Activated CD8-positive, alpha-beta memory T cell treated with anti-CD3 and anti-CD28 coated beads for 4 hours (primary cell): ENCODE measurements at places on chromosomes 7 and 10.

DNA sequence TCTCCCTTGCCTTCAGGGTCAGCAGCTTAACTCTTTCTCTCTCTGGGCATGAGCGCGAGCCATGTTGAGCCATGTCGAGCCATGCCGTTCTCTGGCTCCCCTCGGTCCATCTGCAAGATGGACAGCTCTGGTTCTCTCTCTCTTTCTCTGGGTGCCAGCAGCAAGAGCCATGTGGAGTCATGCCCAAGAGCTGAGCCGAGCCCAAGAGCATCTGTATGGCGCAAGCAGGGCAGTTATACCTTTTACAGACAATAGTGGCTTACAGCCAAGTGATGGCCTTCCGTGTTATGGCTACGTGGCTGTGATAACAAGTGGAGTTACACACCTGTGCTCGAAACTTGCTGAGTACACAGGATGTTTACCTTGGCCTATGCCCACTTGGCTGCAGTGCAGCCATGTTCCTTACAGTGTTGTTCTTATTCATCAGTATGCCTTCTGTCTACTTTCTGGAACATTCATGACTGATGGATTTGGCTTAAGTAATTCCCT, 327.7 kb downstream of the GLRX3 start:
- DNase-seq, result no peak

GRCh38 chr10:70457759-70458305, 16.4 kb upstream of the NODAL start:
- no peak for DNase-seq

DNA sequence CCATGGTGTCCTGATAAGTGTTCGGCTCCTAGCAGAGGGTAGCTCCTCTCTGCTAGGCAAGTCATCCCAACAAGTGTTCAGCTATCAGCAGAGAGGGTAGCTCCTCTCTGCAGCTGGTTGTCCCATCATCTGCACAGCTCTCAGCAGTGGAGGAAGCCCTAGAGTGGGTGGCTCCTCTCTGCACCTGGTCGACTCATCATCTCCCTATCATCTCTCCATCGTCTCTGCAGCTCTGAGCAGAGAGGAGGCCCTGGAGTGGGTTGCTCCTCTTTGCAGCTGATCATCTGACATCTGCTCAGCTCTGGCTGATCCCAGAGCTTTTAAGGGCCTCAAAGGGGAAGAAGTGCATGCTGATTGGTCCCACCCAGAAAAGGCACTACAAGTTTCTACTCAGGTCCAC, 199.9 kb upstream of the KMT2E start:
- no peak for DNase-seq

DNA sequence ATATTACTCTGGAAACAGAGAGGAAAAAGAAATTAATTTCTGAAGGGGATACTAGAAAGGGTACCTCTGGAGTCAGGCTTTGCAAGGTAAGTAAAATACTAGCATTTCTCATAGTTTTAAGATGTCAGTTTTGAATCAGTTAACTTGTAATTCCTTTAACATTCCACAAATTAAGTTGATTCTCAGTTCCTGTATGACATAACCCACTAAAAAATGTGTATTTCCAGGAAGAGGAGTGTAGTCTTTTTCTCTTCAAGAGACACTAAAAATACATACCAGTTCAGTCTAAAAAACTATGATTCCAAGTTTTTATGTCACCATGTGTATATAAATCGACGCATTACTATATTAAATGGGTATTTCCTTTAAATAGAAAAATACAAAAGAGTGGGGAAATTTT, 113.2 kb downstream of the CDK6 start:
- DNase-seq, result no peak

DNA sequence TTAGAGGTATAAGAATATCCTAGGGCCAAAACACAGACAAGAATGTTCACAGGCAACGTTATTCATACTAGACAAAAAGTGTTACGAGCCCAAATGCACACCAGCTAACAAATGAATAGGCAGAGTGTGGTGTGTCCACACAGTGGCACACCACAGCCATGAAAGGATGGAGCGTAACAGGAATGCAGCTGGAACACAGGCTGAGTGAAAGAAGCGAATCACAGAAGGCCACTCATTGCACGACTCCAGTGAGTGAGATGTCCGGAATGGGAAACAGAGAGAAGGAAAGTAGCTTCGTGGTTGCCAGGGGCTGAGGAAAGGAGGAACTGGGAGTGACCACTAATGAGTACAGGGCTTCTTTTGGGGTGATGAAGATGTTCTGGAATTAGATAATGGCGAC, 198.8 kb downstream of the TNS3 start:
- DNase-seq, result no peak

DNA sequence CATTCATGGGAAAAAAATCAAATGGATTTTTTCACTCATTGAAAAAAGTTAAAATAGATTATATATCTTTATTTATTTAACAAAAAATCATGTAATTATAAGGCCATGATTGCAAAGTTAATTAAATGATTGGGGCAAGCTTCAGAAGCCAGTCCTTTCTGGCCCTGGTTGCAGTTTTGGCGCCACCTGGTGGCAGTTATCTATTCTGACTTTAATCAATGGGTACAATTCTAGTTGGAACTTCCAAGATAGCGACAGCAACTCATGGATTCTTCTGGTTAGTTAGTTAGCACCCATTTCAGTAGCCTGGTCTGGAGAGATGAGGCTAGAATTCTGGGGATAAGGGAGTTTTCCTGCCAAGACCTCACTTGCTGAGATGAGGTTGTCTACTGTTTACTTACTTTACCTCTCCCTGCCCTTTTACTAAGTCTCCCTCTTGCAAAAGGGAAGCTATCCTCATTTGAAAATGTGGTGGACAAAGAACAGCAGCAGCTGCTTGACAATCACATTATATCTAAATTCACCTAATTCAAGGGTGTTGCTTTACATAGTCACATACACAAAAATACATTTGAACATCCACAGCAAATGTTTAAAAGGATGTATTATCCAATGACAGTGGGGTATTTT, 42.3 kb downstream of the NOC3L start:
- DNase-seq, result peak; percentile 26

GRCh38 chr10:129758207-129759021, 205.7 kb downstream of the EBF3 start:
- no peak for DNase-seq

DNA sequence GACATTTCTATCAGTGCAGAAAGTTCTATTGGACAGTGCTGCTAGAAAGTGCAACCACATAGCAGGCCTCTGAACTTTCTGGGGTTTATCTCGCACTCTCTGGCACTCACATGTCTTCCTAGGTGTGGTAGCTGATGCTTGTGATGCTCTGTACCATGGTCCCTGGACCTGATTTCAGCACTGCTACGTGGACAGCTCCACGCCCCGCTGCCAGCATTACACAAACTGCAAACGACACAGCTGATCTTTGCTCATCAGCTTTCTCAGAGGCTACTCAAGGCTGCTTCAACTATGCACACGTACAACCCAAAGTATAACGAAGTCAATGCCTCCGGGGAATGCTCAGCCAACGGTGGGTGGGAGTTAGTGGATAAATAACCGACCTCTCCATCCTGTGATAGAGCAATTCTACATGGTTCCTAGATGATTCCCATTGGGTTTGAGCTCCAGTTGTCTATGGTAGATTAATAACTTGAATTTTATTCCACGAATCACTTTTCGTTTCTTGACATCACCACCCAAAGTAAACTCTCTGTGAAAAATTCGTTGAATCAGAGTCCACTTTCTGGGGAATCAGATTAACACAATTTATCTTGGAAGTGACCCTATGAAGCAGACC, 302.5 kb downstream of the ACTR3B start:
- no peak for DNase-seq

- no peak for DNase-seq
These were observed 154.8 kb downstream of the ADAM12 start for GRCh38 chr10:126233182-126234148.

GRCh38 chr7:27156916-27157701, 634 bp upstream of the HOXA7 start:
- no peak for DNase-seq

DNA sequence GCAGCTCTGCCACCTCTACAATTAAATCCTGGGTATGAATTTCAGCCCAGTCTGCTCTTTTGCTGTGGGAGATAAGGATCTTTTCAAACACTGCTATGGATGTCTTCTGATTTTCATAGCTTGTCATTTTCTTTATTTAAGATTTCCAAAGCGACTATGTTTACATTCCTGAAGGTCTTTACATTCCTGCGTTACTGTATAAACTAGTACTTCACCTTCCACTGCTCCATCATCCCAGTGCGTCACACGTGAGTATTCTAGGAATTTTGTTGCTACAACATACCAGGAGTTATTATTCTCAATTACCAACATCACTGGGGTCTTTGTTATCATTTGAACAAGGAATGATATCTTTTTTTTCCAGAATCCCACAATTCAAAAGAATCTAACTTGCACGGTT, 944.7 kb downstream of the SORCS3 start:
- no peak for DNase-seq

- no peak for DNase-seq
These were observed 235.1 kb downstream of the ARHGAP21 start for GRCh38 chr10:24488631-24489030.

DNA sequence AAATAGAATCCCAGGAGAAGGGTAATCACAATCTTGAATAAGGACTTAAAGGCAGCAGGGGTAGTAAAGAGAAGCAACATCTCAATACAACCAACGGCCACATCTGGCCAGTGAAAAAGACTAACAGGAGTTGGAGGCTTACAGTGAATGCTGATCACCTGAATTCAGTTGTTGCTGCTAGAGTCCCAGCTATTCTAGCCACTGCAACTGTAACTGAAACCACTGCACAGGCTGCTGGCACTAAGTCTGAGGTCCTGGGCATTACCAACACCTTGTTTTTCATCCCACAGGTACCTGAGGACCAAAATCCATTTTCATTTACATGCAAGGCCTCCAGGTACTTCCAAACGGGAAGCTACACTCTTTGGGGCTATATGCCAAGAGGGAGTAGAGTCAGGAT, 44.4 kb downstream of the TPK1 start:
- DNase-seq, result no peak

- no peak for DNase-seq
These were observed 11.1 kb downstream of the WAC start for GRCh38 chr10:28544058-28544457.

- no peak for DNase-seq
These were observed 31.3 kb upstream of the NME8 start for GRCh38 chr7:37816922-37817590.

DNA sequence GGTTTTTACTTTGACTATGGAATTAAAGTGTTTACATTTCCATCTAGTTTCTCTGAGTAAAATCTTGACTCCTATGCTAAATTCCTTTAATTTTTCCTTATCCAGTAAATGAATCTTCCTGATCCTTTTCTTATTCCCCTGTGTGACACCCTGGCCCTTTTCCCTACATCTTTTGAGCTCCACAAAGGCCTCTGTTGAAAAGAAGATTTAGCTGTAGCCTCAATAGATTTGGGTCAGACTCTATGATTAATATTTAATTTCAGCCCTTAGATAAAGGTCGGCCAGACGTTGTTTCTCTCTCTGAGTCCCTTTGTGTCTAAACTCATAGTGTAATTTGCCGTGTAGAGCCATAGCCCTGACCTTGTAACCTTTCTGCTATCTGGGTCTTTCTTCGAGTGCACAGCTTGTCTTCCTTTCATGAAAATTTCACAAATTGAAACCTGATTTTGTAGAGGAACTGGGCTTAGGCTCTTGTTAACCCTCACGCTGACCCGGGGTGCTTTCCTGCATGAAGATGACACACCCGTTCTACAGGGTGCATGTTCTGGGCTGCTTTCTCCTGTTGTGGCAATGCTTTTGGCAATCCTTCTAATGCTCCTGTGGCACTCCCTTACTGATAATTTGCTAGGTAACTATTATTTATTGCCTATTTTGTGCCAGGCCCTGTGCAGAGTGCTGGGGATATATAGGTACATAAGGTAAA, 21.2 kb downstream of the LSMEM1 start:
- DNase-seq, result no peak

- no peak for DNase-seq
These were observed 166.0 kb upstream of the ANK3 start for GRCh38 chr10:60555700-60556099.

GRCh38 chr10:72682638-72683037, 9.3 kb upstream of the MCU start:
- DNase-seq, result no peak

DNA sequence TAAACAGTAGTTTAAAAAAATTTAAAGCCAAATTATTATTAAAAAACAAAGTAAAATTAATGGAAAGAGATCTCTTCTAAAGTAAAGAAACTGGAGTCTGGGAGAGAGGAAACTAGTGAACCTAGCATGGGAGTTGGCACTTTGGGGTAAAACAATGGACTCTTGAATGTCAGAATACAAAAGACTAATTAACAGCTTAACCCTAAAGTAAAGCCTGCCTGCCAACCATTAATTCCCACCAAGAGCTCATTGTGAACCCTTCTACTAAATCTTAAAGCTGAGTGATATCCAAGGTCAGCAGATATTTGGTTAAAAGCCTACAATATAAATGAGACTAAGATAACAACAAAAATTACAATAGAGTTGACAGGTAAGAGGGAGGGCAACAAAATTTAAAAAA, 36.5 kb downstream of the KMT2C start:
- no peak for DNase-seq

GRCh38 chr10:52378124-52378523, 64.0 kb downstream of the DKK1 start:
- no peak for DNase-seq

DNA sequence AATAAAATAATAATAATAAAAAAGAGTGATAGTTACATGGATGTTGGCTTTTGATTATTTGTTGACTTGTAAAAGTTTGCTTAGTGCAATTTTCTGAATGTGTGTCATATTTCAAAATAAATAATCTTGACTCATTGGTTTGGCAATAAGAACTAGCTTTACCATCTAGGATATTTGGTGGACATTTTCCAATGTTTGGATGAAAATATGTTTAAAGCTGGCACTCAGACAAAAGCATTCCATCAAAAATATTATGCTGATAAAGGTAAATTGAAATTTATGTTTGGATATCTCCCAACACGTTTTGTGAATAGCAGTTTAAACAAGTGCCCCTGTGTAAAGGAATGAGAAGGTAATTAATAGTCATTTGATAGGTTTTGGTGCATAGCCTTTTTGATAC, 62.5 kb upstream of the KCNMA1 start:
- no peak for DNase-seq

DNA sequence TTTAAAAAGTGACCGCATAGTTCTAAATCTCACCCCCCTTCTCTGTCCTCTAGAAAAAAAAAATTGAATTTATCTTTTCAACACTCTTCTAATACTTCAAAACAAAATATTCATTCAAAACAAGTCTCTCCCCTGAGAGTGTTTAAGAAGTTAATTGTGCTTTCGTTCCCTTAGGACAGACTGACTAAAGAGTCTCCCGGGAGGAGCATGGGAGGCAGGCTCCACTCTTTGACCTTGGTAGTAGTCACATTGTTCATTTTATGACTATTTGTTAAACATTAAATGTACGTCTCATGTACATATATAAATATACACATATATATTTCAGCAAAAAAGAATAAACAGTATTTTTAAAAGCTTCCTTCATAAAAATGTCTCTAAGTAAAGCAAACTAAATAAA, 35.3 kb upstream of the SPOCK2 start:
- DNase-seq, result no peak
